ENCODE measurements at places on chromosomes 5 and 9. TPM values are rescaled to one million over a fixed set of nuclear protein-coding genes. Genes with fewer than 3 reads are reported as not detected.

Gene TJP2
- 2.1 TPM for total RNA-seq

Gene CDH10
- not detected for total RNA-seq

Gene PCDHGB1
- total RNA-seq: not detected

Gene PALM2AKAP2
- not detected for total RNA-seq

GRCh38 chr5:93677359-93677891 is 64.0 kb downstream of the POU5F2 start:
- H3K4me3 ChIP-seq: no peak overlapping the region
- no peaks in the 10 kb centered on the region for H3K4me1 ChIP-seq
- no peak overlapping the region for H3K27ac ChIP-seq
- H3K36me3 ChIP-seq: peaks cover 3% of the 10 kb centered on the region
- no peak for DNase-seq

DNA sequence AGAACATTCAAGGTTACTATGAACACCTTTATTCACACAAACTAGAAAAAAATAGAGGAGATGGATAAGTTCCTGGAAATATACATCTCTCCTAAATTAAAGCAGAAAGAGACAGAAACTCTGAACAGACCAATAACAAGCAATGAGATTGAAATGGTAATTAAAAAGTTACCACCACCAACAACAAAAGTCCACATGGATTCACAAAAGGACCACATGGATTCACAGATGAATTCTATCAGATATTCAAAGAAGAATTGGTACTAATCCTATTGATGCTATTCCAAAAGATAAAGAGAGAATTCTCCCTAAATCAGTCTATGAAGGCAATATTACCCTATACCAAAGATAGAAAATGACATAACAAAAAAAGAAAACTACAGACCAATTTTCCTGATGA is 518.9 kb downstream of the PRDM9 start:
- no peaks in the 10 kb centered on the region for H3K36me3 ChIP-seq
- no peaks in the 10 kb centered on the region for H3K27me3 ChIP-seq
- DNase-seq: no peak
- no peak overlapping the region for H3K4me3 ChIP-seq
- H3K27ac ChIP-seq: no peak overlapping the region
- H3K4me1 ChIP-seq: no peaks in the 10 kb centered on the region

GRCh38 chr5:94375801-94376200 is 242.6 kb downstream of the KIAA0825 start:
- no peaks in the 10 kb centered on the region for H3K27me3 ChIP-seq
- H3K4me3 ChIP-seq: no peak overlapping the region
- DNase-seq: no peak
- no peaks in the 10 kb centered on the region for H3K36me3 ChIP-seq

- H3K4me1 ChIP-seq: peaks cover 6% of the 10 kb centered on the region
- H3K27ac ChIP-seq: no peak overlapping the region
- no peak overlapping the region for H3K4me3 ChIP-seq
- DNase-seq: no peak
- no peaks in the 10 kb centered on the region for H3K36me3 ChIP-seq
- H3K27me3 ChIP-seq: peaks cover 14% of the 10 kb centered on the region
Observed at GRCh38 chr5:76291305-76292077, 111.6 kb upstream of the IQGAP2 start.

- peaks cover 4% of the 10 kb centered on the region for H3K27me3 ChIP-seq
- H3K36me3 ChIP-seq: no peaks in the 10 kb centered on the region
- no peak overlapping the region for H3K4me3 ChIP-seq
- DNase-seq: no peak
Observed at GRCh38 chr9:87062746-87063145, 115.4 kb upstream of the GAS1 start.

GRCh38 chr5:146151970-146152369 is 30.5 kb downstream of the LARS1 start:
- H3K4me3 ChIP-seq: no peak overlapping the region
- peaks cover 33% of the 10 kb centered on the region for H3K36me3 ChIP-seq
- peaks cover 1% of the 10 kb centered on the region for H3K4me1 ChIP-seq
- no peak for DNase-seq
- no peak overlapping the region for H3K27ac ChIP-seq

GRCh38 chr5:95557841-95558240 is 2.9 kb downstream of the ARSK start:
- no peak overlapping the region for H3K4me3 ChIP-seq
- H3K36me3 ChIP-seq: peaks cover 3% of the 10 kb centered on the region
- DNase-seq: no peak

GRCh38 chr5:89850513-89850865 is 559.1 kb downstream of the CETN3 start:
- no peaks in the 10 kb centered on the region for H3K27me3 ChIP-seq
- DNase-seq: no peak
- no peak overlapping the region for H3K27ac ChIP-seq
- H3K36me3 ChIP-seq: no peaks in the 10 kb centered on the region
- no peaks in the 10 kb centered on the region for H3K4me1 ChIP-seq
- H3K4me3 ChIP-seq: no peak overlapping the region

- H3K4me1 ChIP-seq: peaks cover 29% of the 10 kb centered on the region
- H3K27me3 ChIP-seq: no peaks in the 10 kb centered on the region
- no peak overlapping the region for H3K27ac ChIP-seq
- H3K36me3 ChIP-seq: peaks cover 18% of the 10 kb centered on the region
- no peak for DNase-seq
- H3K4me3 ChIP-seq: no peak overlapping the region
Observed at GRCh38 chr5:55481293-55481855, 53.4 kb downstream of the PLPP1 start.

- no peaks in the 10 kb centered on the region for H3K27me3 ChIP-seq
- no peak overlapping the region for H3K4me3 ChIP-seq
- no peak for DNase-seq
- peaks cover 10% of the 10 kb centered on the region for H3K4me1 ChIP-seq
- H3K36me3 ChIP-seq: peaks cover 52% of the 10 kb centered on the region
Observed at GRCh38 chr5:100877274-100877673, 25.8 kb downstream of the ST8SIA4 start.

DNA sequence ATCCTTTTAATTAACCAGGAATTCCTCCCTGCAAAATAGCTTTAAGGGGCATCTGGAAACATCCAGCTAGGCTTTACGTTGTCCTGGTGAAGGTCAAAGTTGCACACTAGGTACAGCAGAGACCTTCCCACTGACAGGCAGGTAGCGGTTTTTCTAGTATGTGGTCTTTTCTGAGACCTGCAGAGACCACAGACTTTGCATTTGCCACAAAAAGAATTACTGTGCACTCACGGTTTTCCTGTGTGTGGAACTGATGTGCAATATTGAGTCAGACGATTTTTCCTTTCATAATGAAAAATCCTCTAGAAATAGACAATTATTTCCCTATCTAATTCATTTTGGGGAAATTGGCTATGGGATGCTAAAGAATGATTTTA is 417.0 kb upstream of the ADAMTSL1 start:
- no peaks in the 10 kb centered on the region for H3K27me3 ChIP-seq
- H3K27ac ChIP-seq: no peak overlapping the region
- DNase-seq: no peak

GRCh38 chr5:60507687-60508086 is 192.3 kb downstream of the DEPDC1B start:
- H3K27me3 ChIP-seq: peaks cover 7% of the 10 kb centered on the region
- no peaks in the 10 kb centered on the region for H3K4me1 ChIP-seq
- H3K27ac ChIP-seq: no peak overlapping the region
- no peaks in the 10 kb centered on the region for H3K36me3 ChIP-seq
- no peak overlapping the region for H3K4me3 ChIP-seq

DNA sequence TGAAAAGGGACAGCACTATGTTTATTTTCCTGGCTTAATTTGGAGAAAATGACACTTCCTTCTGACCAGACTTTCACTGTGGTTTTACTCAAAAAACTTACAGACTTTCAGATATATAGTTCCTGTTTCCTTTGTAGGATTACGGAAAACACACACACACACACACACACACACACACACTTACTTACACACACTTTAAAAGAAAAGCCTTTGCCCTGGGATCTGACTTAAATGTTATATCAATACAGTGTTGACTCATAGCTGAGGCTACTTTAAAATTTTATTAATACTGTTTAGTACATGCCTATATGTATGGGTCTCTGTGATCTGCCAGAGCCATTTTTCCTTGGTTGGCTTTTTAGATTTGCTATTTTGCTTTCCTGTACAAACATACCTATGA is 758.3 kb downstream of the DNAH5 start:
- H3K27ac ChIP-seq: no peak overlapping the region
- no peaks in the 10 kb centered on the region for H3K36me3 ChIP-seq
- DNase-seq: no peak
- no peaks in the 10 kb centered on the region for H3K27me3 ChIP-seq
- no peak overlapping the region for H3K4me3 ChIP-seq
- no peaks in the 10 kb centered on the region for H3K4me1 ChIP-seq

DNA sequence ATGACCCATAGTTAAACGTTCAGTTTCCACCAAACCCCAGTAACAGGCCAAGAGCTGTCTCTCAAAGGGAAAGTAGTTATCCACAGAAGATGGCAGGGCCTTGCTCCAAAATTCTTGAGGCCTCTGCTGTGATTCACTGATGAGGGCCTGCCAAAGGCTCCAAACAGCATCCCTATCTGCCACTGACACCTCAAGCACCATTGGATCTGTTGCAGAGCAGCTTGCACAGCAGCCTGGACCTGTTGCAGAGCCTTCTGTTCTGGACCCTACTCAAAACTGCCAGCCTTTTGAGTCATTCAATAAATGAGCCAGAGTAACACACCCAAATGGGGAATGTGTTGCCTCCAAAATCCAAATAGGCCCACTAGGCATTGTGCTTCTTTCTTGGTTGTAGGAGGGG is 741.5 kb upstream of the RGMB start:
- H3K4me3 ChIP-seq: no peak overlapping the region
- no peaks in the 10 kb centered on the region for H3K4me1 ChIP-seq
- no peak for DNase-seq
- no peak overlapping the region for H3K27ac ChIP-seq
- H3K36me3 ChIP-seq: no peaks in the 10 kb centered on the region
- H3K27me3 ChIP-seq: no peaks in the 10 kb centered on the region

GRCh38 chr5:115460472-115460871 is 84.1 kb downstream of the FEM1C start:
- H3K36me3 ChIP-seq: no peaks in the 10 kb centered on the region
- H3K27me3 ChIP-seq: peaks cover 8% of the 10 kb centered on the region
- DNase-seq: no peak
- no peak overlapping the region for H3K4me3 ChIP-seq

GRCh38 chr5:174387448-174387847 is 336.9 kb upstream of the MSX2 start:
- H3K4me1 ChIP-seq: peaks cover 2% of the 10 kb centered on the region
- H3K36me3 ChIP-seq: no peaks in the 10 kb centered on the region
- DNase-seq: no peak
- no peak overlapping the region for H3K27ac ChIP-seq
- no peak overlapping the region for H3K4me3 ChIP-seq

DNA sequence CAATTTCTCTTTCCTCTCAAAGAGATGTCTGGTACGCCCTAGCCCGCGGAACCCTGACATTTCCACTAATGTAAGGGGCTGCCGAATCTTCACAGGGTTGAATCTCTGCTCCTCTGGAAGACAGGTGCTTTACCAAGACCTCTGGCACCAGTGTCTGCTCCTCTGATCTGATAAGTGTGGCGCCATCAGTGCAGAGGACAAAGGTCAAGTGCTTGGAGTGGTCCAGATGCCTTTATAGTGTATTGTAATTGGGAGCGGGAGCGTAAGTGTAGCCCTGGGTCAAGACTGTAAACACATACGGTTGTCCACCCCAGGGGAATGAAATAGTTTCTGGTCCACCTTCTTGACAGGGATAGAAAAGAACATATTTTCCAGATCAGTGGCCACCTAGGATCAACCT is 17.7 kb downstream of the ADAMTSL2 start:
- H3K4me3 ChIP-seq: no peak overlapping the region
- no peak for DNase-seq
- H3K27ac ChIP-seq: no peak overlapping the region
- no peaks in the 10 kb centered on the region for H3K4me1 ChIP-seq
- no peaks in the 10 kb centered on the region for H3K27me3 ChIP-seq

DNA sequence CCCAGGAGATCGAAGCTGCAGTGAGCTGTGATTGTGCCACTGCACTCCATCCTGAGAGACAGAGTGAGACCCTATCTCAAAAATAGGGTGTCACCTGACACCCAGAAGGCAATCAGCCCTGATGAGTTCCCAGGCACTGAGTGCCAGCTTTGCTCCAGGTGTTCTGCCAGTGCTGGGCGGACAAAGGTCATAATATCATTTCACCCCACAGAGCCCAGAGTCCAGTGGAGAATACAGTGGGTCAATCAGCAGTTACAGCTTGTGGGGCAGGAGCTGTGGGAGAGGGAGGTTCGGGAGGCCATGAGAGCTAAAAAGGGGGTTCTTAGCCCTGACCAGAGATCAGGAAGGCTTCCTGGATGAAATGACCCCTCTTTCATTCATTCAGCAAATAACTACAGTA is 24.4 kb upstream of the SH3RF2 start:
- H3K27me3 ChIP-seq: peaks cover 2% of the 10 kb centered on the region
- H3K4me1 ChIP-seq: no peaks in the 10 kb centered on the region
- DNase-seq: no peak
- no peak overlapping the region for H3K27ac ChIP-seq

DNA sequence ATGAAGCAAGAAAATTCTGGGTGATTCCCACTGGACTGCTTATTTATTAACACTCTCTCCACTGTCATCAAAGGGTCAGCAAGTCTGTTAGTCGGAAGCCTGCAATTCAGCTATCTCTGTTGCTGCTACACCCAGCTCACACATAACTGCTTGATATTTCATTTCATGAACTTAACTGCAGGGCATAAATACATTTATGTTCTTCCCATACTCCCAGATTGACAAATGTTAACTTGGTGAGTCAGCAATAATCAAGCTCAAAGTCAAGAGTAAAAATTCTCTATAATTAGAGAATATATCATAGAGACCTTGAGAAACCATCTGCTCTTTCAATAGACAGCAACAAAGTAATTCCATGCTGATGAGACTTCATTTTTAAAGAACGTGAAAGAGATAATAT is 198.8 kb downstream of the ADAMTS12 start:
- H3K4me1 ChIP-seq: no peaks in the 10 kb centered on the region
- no peak for DNase-seq
- no peak overlapping the region for H3K27ac ChIP-seq
- peaks cover 7% of the 10 kb centered on the region for H3K27me3 ChIP-seq

GRCh38 chr9:128056887-128057723 is 10.0 kb downstream of the NAIF1 start:
- H3K27ac ChIP-seq: no peak overlapping the region
- no peaks in the 10 kb centered on the region for H3K36me3 ChIP-seq
- H3K4me3 ChIP-seq: no peak overlapping the region
- peaks cover 3% of the 10 kb centered on the region for H3K27me3 ChIP-seq

DNA sequence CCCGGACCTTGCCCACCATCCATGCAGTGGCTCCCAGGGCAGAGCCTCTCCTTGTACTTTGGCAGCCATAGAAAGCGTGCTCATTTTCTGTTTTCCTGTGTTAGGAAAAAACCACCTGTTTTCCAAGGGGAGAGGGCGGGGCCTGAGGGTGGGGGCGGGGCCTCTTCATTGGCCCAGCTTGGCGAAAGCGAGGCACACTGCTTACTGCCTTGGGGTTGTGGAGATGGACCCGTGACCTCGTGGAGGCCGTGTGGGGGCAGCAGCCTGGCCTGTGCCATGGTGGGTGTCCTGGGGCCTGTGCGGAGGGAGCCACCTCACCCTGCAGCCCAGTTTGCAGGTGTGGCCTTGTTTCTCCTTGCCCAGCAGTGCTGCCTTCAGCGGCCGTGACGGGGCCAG is 4.4 kb upstream of the TOR4A start:
- peaks cover 9% of the 10 kb centered on the region for H3K4me1 ChIP-seq
- H3K4me3 ChIP-seq: no peak overlapping the region
- DNase-seq: no peak
- H3K36me3 ChIP-seq: peaks cover 22% of the 10 kb centered on the region
- H3K27ac ChIP-seq: no peak overlapping the region
- no peaks in the 10 kb centered on the region for H3K27me3 ChIP-seq

- no peaks in the 10 kb centered on the region for H3K36me3 ChIP-seq
- H3K4me1 ChIP-seq: no peaks in the 10 kb centered on the region
- no peak for DNase-seq
Observed at GRCh38 chr9:80485420-80486250, 913.9 kb downstream of the TLE4 start.

Measured in activated naive CD8-positive, alpha-beta T cell treated with anti-CD3 and anti-CD28 coated beads, Interleukin-2, amount 10 ng/mL, durations not matched to agents 7 days and 5 days (primary cell).